Activated T-cell treated with anti-CD3 and anti-CD28 coated beads for 4 hours (primary cell): ENCODE measurements at places on chromosomes 1 and 21.

DNA sequence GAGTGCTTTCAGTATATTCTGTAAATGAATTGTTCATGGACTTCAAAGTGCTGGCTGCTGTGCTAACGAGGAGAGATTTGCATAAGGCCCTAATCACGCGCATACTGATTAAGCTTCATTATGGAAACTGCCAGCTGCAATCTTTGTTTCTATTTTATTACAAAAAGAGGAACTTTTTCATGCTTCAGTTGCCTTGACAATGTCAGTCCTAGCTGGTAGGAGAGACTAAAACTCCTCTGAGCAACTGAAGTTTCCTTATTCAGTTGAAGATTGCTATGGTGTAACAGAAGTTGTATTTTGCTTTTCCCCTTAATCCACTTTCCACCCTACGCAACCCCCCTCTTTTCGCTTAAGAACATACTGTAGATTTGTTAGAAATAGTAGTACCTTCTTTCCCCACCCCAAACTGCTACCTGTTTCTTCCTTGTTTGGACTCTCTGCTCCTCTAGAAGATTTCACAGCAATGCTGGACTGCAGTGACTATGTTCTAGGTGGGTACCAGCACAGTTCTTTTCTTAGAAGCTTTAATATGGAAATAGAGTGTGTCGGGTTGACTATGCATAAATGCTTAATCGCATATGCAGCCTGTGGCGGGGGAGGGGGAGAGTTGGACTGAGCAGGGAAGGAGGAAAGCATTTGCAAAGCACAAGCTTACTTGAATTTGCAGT lies 108.3 kb downstream of the POU2F1 start:
- DNase-seq, result no peak

- DNase-seq, result no peak
Observed at GRCh38 chr1:61869691-61870109, 127.4 kb downstream of the PATJ start.

DNA sequence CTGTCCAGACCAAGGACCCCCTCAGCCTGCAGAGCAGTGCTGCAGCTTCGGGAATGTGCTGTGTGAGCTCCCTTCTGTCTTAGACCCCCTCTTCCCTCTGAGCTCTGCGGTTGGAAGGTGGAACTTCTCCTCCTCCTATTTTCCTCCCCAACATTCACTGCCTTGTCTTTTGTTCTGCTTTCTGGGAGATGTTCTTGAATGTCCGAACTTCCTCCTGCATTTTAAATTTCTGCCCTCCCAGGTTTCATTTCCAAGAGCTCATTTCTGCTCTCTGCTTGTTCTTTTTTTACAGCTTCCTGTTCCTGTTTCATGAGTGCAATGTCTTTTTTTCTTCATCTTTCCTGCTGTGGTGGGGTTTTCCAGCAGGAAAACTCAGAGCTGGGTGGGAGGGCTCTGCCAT lies 29.3 kb downstream of the RRP1 start:
- no peak for DNase-seq

GRCh38 chr1:51346086-51346942 lies 16.0 kb upstream of the TTC39A start:
- DNase-seq, result no peak
